ENCODE measurements at places on chromosomes 7 and 10.

DNA sequence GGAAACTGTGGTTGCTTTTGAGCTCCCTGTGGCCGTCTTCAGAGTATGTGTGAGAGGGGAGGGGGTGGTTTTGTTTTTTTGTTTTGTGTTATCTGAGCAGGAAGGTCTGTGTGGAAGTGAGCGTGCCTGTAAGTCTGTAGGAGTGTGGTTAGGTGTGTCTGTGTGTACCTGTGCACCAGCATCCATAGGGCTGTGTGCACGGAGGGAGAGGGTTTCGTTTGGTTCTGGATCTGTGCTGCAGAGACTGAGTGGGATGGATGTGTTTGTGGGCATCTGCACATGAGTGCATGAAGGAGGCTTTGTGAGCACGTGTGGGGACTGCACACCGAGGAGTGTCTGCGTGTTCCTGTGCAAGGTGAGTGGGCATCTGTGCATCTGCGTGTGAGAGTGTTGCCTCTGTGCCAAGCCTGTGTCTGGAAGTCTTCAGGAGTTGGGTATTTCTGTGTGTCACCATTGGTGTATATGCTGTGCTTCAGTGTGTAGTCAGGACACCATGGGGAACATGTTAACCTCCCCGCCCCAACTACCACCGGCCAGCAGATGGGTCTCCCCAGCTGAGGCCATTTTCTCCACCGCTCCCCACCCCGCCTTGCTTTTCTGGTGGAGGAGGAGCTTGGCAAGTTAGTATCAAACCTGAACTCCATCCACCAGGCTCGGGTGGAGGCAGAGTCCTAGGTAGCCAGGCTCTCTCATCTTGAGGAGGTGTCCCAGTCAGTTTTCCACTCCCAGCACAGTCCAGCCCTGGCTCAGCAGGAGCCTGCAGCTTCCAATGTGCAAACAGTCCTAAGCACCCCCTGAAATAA lies 7.1 kb upstream of the TLX1 start:
- DNase-seq: no peak

DNA sequence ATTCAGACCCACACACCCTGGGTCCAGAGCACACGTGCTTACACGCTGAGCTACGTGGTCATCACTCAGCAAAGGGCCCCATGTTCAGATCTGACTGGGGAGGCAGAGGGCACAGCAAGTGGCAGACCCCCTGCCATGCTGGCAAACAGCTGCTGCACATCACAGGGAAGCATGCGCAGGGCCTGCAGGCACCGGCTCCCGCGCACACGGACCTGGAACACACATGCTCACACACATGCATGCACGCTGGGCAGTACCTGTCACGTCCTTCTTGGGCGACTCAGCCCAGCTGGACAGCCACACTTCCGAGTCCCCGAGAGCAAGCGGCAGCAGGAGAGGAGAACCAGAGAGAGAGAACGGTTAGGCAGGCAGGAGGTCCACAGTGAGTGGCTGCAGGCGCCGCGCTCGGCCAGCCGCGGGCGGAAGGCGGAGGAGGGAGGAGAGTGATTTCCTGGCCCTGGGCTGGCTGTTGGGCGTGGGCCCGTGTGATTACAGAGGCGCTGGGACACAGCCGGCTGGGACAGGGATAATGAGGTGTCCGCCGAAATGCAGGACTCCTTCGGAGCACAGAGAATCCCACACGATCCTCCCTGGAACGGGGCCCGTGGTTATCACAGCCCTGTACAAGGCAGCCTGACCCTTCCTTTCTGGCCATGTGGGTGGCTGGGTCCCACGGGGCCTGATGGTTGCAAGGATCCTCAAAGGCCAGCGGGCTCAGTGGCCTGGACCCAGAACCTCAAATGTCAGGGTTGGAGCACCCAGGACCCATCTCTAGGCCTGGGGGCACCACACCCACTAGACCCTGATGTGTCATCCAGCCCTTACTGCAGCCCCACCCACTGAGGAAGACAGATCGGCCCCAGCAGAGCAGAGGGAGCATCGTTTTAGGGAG lies 175.1 kb downstream of the NEURL1 start:
- DNase-seq: no peak

GRCh38 chr7:26865094-26865388 lies 651 bp upstream of the SKAP2 start:
- no peak for DNase-seq

DNA sequence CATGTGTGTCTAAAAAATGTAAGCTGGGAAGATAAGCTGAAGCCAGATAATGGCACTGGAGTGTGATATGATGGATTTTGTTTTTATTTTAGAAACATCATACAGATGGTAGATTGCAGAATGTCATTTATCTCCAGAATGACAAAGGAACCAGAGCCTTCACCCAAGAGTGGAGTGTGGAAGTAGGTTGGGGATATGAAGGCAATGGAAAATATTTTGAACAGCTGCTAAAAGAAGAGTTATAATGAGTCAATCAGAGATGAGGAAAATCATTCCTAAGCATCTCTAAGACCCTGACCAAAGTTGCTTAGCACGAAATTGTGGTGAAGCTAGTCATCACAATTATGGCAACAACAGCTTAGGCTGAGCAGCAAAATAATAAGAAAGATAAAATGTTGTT lies 39.8 kb upstream of the POM121L12 start:
- DNase-seq: no peak

DNA sequence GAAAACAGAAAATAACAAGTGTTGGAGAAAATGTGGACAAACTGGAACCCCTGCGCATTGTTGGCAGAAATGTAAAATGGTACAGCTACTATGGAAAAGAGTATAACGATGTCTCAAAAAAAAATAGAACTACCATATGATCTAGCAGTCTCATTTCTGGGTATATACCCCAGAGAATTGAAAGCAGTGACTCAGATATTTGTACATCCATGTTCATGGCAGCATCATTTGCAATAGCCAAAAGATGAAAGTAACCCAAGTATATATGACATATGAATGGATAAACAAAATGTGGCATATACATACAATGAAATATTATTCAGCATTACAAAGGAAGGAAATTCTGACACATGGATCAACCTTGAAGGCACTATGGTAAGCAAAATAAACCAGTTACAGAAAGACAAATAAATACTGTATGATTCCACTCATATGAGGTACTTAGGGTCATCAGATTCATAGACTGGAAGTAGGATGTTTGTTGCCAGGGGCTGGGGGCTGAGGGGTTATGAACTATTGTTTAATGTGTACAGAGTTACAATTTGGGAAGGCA lies 4.9 kb downstream of the NRCAM start:
- DNase-seq: no peak
